HS-27A (cell line): ENCODE measurements at places on chromosomes 13 and 19.

DNA sequence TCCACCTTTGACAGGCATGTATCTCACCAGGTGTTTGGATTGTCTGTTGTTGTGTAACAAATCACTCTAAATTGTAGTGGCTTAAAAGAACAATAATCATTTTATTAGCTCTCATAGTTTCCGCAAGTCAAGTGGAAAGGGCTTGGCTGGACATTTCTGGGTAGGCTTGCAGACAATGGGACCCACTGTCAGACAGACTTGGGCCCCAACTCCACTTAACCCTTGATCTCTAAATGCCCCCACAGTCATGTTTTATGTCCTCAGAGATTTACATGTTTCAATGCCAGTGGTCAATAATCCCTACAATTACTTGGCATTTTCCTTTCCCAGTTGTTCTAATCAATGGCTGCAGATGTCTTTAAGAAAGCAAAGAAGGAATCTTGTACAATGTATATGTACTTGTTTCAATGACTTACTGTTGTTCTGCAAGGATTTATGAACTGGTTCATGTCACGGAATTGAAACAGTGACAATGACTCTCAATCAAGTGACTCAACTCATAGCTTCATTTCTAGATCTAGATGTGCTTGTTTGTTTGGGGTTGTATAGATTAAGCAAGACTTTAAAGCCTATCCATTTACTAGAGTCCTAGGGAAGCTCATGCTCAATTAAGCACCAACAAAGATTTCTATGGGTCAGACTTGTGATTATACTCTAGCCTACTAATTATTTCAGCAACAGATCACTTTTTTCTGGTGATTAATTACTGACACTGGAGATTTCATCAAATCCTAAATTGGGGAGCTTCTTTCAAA lies 510.1 kb upstream of the NBEA start:
- no peak for DNase-seq

DNA sequence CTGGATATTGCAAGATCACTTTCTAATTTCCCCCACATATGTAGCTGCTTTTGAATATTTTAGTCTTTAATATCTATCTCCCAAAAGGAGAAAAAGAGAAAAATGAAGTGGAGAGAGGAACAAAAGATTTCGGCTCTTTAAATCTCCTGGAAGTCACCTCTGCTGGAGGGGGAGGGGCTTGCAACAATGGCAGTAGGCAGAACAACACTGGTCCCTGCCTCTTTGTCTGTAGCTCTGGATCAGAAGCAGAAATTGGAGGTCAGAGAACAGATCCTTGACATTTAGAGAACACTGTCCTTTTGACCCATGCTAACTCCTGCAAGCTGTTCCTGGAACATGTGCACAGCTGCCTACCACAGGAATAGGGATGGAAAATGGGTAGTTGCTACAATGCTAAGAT lies 86.7 kb upstream of the GPR12 start:
- DNase-seq = no peak

GRCh38 chr13:42001580-42001979 lies 40.7 kb upstream of the VWA8 start:
- no peak for DNase-seq

GRCh38 chr19:58477871-58478270 lies 1.7 kb downstream of the ZNF446 start:
- no peak for DNase-seq

- DNase-seq = no peak
Observed at GRCh38 chr13:111980146-111980929, 86.6 kb upstream of the SOX1 start.

GRCh38 chr19:10471909-10472308 lies 31.2 kb downstream of the KEAP1 start:
- DNase-seq = no peak

GRCh38 chr13:45909673-45910072 lies 58.1 kb upstream of the SIAH3 start:
- no peak for DNase-seq

DNA sequence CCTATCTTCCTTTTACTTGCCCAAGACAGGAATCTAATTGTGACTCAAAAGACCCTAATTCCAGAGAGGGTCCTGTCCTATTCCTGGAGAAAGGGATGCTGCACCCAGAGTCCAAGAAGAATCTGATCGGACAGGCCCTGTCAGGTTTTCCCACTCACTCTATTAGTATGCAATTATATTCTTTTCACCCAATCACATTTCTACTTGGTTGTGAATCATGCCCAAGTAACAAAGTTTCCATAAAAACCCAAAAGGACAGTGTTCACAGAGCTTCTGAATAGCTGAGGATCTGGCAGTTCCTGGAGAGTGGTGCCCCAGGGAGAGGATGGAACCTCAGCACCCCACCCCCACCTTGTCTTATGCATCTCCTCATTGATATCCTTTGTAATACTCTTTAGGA lies 135.3 kb upstream of the SLITRK5 start:
- no peak for DNase-seq

DNA sequence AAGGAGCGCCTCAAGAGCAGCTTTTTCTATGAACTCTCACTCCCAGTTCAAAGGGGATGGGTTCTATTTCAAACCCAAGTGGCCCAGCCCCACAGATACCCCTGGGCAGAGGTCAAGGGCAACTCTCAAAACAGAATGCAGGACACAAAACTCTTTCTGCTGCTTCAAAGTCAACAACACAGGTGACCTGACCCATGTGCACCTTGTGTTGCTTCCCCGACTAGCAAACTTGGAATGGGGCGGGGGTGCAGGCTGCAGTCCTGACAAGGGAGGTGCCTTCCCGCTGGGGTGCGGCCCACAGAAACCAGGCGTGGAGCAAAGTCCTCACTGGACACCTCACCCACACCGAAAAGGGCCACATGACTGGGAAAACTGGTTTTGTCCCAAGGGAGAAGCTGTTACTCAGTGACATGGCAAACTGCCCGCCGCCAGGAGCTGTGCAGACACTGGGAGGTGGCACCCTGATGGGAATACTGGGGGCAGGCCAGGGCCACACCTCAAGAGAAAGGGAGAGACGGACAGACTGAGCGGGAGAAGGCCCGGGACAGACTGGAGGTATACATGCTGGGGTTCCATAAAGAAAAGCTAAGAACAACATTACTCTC lies 17.4 kb downstream of the ZC3H4 start:
- no peak for DNase-seq

DNA sequence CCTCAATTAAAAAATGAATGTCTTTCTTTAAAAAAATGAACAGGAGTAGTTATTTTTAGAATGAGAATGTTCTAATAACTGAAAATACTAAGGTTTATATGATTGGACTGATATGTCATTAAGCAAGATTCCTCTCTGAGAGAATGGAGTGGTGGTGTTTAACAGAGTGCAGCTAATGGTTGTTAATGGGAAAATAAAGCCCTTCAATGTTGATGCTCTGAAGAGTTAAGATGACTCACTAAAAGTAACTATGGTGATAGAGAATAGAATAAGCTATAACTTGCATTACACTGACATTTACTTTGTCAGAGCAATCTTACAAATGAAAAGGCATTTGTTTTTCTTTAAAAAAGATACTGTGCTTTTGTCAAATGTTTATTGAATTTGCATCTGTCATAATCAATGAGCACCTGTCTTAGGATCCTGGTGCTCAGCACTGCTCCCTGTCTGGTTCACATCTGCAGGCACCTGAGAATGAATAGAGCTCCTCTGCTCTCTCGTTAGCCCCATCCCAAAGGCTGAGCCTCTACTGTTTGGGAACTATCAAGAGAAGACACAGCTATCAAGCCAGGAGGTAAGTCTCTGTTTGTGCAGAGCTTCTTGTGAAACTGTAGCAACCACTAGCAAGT lies 15.1 kb downstream of the PABPC3 start:
- no peak for DNase-seq

GRCh38 chr13:114020750-114021463 lies 47.0 kb upstream of the C13orf46 start:
- DNase-seq = no peak

DNA sequence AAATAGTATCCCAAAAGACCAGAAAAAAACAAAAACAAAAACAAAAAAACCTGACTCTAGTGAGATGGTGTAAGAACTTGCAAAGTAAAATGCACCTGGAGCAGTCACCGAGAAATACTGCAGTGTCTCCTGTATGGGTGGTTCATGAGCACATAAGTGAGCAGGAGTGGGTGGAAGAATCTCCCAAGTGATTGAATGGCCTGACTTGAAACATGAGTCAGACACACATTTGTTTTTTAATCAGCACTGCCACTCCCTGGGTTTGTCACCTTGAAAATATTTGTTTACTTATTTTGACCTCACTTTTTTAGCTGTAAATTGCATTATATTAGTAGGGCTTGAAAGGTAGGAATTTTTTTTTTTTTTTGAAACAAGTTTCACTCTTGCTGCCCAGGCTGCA lies 2.0 kb downstream of the ZNF431 start:
- DNase-seq = no peak

DNA sequence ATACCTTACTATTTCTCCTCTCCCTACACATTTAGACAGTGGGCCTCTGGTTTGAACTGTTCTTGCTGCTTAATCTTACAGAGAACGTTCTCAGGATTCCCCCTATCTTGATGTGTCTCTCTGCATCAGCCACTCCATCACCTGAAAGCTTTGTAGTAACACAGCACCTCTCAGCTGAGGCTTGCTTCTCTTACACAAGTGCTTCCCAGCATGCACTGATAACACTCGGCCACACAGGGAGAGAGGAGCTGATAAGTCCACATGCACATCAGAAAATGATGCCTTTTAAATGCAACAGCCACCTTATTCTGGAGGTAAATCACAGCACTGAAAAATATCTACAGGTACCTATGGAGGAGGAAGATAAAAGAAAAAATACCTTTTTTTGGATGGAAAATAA lies 192.2 kb upstream of the TSHZ3 start:
- no peak for DNase-seq

GRCh38 chr13:96673825-96674224 lies 320.5 kb downstream of the OXGR1 start:
- DNase-seq = no peak

DNA sequence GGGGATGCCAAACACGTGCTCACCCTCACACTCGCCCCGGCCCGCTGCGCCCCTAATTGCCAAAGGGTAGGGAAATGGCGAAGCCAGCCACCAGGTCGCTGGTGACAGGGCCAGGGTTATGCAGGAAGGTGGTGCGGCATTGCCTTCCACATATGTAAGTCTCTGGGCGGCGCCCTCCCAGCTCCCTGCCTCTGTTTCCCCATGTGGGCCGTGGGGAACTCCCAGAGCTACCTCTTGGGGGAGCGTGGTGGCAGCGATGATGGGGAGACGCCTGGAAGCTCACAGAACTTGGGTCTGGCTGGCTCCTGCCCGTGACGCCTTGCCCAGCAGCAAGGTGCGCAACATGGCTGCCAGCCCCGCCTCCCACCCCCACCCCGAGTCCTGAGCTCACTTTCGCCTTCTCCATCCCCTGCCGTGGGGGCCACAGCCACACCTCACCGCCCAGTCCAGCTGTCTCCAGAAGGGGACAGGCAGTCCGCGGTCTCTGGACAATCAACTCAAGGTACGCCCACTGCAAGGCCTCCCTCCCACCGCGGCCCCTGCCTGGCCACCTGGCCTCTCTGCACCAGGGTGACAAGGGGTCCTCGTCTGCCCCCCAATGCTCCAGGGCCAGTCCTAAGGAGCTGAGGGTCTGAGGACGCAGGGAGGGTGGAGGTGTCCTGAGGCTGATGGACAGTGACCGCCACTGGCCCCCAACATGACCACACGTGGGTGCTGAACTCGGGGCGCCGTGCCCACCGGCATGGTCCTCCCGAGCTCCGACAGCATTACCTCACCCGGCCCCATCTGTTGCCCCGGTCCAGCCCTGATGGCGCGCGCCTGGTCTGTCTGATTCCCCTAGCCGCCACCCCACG lies 6.6 kb downstream of the C19orf25 start:
- DNase-seq = no peak

GRCh38 chr13:59111751-59112171 lies 1052.0 kb downstream of the DIAPH3 start:
- peak; percentile 51 for DNase-seq

DNA sequence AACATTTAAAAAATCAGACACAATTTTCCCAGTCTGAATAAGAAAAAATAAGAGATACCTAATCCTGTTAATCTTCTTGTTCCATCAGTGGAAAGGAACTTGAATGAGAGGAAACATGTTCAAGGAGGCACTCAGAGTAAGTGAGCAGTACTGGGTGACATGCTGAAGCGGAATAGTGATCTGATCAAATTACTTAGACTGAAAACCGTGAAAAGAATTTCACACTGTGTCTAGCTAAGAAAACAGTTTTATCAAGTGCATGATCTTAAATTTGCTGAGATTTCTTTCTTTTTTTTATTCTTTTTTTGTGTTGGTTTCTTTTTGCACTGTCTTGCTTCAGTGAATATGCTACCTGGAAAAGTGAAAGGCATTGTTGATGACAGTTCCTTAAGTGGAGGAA lies 249.5 kb upstream of the SLC10A2 start:
- no peak for DNase-seq

GRCh38 chr13:37014609-37015008 lies 14.0 kb downstream of the EXOSC8 start:
- no peak for DNase-seq

DNA sequence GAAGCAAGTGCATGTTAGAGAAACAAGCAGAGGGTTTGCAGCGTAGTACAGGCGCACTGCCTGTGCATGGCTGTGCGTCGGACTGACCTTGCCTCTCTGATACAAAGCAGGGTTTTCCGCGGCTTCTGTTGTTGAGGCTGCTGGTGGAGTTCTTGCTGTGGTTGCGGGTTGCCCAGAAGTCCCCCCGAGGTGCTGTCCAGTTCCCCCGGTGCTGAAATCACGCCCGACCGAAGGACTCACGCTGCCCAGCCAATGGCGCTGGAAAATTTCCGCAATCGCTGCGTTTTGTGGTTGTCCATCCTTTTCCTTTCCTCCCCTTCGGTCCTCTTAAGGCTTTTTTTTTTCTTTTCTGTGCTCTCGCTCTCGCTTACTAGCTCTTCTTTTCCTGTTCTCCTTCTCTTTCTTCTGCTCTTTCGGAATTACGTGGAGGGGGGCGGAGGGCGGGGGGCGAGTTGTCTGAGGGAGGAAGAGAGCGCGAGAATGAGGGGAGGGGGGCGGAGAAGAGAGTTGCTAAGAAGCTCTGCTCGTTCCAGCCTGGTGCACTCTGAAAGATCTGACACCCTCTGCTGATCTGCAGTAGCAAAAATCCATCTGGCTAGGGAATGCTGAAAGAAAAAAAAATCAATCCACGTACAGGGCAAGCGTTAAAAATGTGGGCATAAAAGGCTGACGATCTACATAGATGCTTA lies at the start of gene SLITRK1:
TSS of gene SLITRK1 (minus strand) at position 558 of the 689 bp plus-strand sequence. CDS start 967 bp downstream, outside the sequence.
- DNase-seq = no peak

- DNase-seq = no peak
Observed at GRCh38 chr13:45852494-45852893, 941 bp upstream of the SIAH3 start.

GRCh38 chr13:40213779-40214178 lies 452.7 kb downstream of the FOXO1 start:
- no peak for DNase-seq

- DNase-seq = no peak
Observed at GRCh38 chr19:8069096-8069973, 16.8 kb downstream of the CCL25 start.
